ENCODE measurements at places on chromosomes 1 and 21. TPM values are rescaled to one million over a fixed set of nuclear protein-coding genes. Genes with fewer than 3 reads are reported as not detected.

RPRD2 gene
- polyA plus RNA-seq: 8.2 TPM

RAB25 gene
- 11.8 TPM for polyA plus RNA-seq

HSPA6 gene
- polyA plus RNA-seq: 0.76 TPM

DNAI4 gene
- 1.1 TPM for polyA plus RNA-seq

FMO5 gene
- polyA plus RNA-seq: 5.3 TPM

DAB1 gene
- polyA plus RNA-seq: 0.25 TPM

FAM167B gene
- polyA plus RNA-seq: 3.1 TPM

LPAR3 gene
- polyA plus RNA-seq: 6.0 TPM

DCST1 gene
- not detected for polyA plus RNA-seq

INKA2 gene
- polyA plus RNA-seq: 6.3 TPM

S100A3 gene
- polyA plus RNA-seq: 7.0 TPM

TMEM200B gene
- polyA plus RNA-seq: 1.7 TPM

KIF17 gene
- polyA plus RNA-seq: 4.2 TPM

DTL gene
- 0.14 TPM for polyA plus RNA-seq

SLC6A9 gene
- polyA plus RNA-seq: 2.1 TPM

EDARADD gene
- 0.42 TPM for polyA plus RNA-seq

LYPD8 gene
- polyA plus RNA-seq: not detected

PROK1 gene
- polyA plus RNA-seq: 0.06 TPM

SV2A gene
- 0.33 TPM for polyA plus RNA-seq

PDE4DIP gene
- polyA plus RNA-seq: 34.9 TPM

ILDR2 gene
- 0.11 TPM for polyA plus RNA-seq

OR6K2 gene
- not detected for polyA plus RNA-seq

TCP10L gene
- not detected for polyA plus RNA-seq

CSF3R gene
- polyA plus RNA-seq: 74.0 TPM

RGSL1 gene
- not detected for polyA plus RNA-seq

LRRC38 gene
- polyA plus RNA-seq: 0.22 TPM

LRRC71 gene
- polyA plus RNA-seq: 1.6 TPM

PLD5 gene
- 0.03 TPM for polyA plus RNA-seq

TLR5 gene
- polyA plus RNA-seq: 4.2 TPM

F11R gene
- 33.9 TPM for polyA plus RNA-seq

ZFP69B gene
- 0.34 TPM for polyA plus RNA-seq

TRABD2B gene
- 0.46 TPM for polyA plus RNA-seq

LRRC8B gene
- polyA plus RNA-seq: 1.5 TPM

CD1B gene
- polyA plus RNA-seq: not detected

LCE3C gene
- not detected for polyA plus RNA-seq

REG4 gene
- polyA plus RNA-seq: 16.7 TPM

TRPM2 gene
- 1.9 TPM for polyA plus RNA-seq

ACOT11 gene
- 1.5 TPM for polyA plus RNA-seq

NTNG1 gene
- polyA plus RNA-seq: 0.43 TPM

ETV3L gene
- not detected for polyA plus RNA-seq

ADAMTS1 gene
- polyA plus RNA-seq: 378 TPM

DPT gene
- polyA plus RNA-seq: 28.7 TPM

ZNF593OS gene
- polyA plus RNA-seq: not detected

ANGPTL3 gene
- 0.19 TPM for polyA plus RNA-seq

TMEM52 gene
- polyA plus RNA-seq: 5.6 TPM

KCNN3 gene
- polyA plus RNA-seq: 0.14 TPM

MRPL20 gene
- 228 TPM for polyA plus RNA-seq

KCNE1 gene
- polyA plus RNA-seq: 2.0 TPM

FAM43B gene
- polyA plus RNA-seq: 0.80 TPM

CA6 gene
- 0.04 TPM for polyA plus RNA-seq

DPH5 gene
- polyA plus RNA-seq: 33.4 TPM

NKAIN1 gene
- polyA plus RNA-seq: 0.03 TPM

NR5A2 gene
- polyA plus RNA-seq: 20.8 TPM

SIM2 gene
- 0.01 TPM for polyA plus RNA-seq

NTRK1 gene
- 1.8 TPM for polyA plus RNA-seq

TEX38 gene
- polyA plus RNA-seq: not detected

B3GALT5 gene
- 0.18 TPM for polyA plus RNA-seq

EVA1B gene
- 46.7 TPM for polyA plus RNA-seq

EVI5 gene
- polyA plus RNA-seq: 7.1 TPM
